ENCODE measurements at places on chromosomes 6 and 20.

DNA sequence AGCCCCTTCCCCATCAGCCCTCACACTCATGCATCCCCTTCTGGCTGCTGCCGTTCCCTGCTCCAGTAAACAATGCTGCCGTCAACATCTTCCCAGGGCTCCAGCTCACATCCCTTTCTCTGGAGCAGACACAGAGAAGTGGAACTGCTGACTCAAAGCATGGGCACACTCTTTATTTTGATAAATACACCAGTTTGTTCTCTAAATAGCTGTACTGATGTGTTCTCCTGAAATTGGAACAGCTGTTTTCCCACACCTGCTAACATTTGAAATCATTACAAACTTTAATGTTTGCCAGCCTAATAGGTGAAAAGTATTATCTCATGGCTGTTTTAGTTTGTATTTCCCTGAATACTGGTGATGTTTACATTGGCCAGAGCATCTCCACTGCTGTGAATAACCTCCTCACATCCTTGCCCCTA lies 102.1 kb upstream of the NXT1 start:
- H3K27me3 ChIP-seq = peaks cover 4% of the 10 kb centered on the region
- no peak overlapping the region for H3K27ac ChIP-seq
- no peak overlapping the region for H3K4me3 ChIP-seq

DNA sequence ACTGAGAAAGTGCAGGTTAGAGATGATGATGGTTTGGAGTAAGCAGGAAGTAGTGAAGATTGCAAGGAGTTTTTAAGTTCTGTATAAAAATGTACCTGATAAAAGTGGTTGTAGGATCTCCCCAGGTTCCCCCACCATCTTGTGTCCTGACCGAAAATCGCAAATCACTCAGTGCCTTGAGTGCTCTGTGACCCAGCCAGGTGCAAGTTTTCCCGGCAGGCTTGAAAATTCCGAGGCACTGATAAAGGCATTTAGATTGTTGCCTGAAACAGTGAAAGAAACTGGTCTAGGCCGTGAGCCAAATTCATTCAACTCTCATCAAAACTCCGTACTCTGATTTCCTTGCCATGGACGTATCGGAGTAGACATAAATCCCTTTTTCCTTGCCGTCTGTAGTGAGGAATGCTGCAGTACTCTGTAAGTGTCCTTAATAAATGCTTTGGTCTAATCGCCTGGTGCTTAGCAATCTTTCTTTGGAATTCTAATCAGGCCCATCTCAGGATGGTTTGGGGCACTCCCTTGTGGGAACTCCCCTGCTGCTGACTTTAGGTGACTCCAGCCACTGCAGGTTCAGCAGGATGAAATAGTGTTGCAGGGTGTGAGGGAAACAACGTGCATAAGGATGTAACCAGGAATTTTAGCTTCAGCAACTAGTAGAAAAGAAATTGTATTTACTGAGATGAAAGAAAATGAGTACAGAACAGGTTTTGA lies 1199.8 kb upstream of the MAP3K7 start:
- H3K36me3 ChIP-seq = no peaks in the 10 kb centered on the region
- H3K4me3 ChIP-seq = no peak overlapping the region
- no peak for DNase-seq
- no peak overlapping the region for H3K27ac ChIP-seq
- no peaks in the 10 kb centered on the region for H3K27me3 ChIP-seq
- H3K4me1 ChIP-seq = no peaks in the 10 kb centered on the region

DNA sequence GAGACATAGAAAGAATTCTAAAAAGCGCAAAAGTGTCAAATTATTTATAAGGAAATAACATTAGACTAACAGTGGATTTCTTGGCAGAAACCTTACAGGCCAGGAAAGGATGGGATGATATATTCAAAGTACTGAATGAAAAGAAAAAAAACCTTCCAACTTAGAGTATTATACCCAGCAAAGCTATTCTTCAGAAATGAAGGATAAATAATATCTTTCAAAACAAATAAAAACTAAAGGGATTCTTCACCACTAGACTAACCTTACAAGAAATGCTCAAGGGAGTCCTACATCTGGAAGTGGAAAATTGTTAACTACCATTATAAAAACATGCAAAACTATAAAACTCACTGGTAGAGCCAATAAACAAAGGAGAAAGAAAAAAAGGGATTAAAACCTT lies 65.8 kb downstream of the SLC22A2 start:
- peaks cover 3% of the 10 kb centered on the region for H3K27me3 ChIP-seq
- peaks cover 2% of the 10 kb centered on the region for H3K36me3 ChIP-seq
- no peak overlapping the region for H3K27ac ChIP-seq

GRCh38 chr20:1491281-1491840 lies at the start of gene SIRPB2:
Gene SIRPB2, minus strand, starts transcription at chr20:1491420. Its CDS starts 61 bp downstream, at chr20:1491359.
- no peak within 1 kb of the TSS for H3K4me3 ChIP-seq
- DNase-seq = no peak
- peaks cover 8% of the 10 kb centered on the region for H3K27me3 ChIP-seq
- no peaks in the 10 kb centered on the region for H3K36me3 ChIP-seq

GRCh38 chr6:105797286-105797979 lies 288.7 kb upstream of the PRDM1 start:
- no peak for DNase-seq
- H3K36me3 ChIP-seq = no peaks in the 10 kb centered on the region
- H3K27me3 ChIP-seq = no peaks in the 10 kb centered on the region
- H3K27ac ChIP-seq = no peak overlapping the region
- H3K4me3 ChIP-seq = no peak overlapping the region
- peaks cover 10% of the 10 kb centered on the region for H3K4me1 ChIP-seq

DNA sequence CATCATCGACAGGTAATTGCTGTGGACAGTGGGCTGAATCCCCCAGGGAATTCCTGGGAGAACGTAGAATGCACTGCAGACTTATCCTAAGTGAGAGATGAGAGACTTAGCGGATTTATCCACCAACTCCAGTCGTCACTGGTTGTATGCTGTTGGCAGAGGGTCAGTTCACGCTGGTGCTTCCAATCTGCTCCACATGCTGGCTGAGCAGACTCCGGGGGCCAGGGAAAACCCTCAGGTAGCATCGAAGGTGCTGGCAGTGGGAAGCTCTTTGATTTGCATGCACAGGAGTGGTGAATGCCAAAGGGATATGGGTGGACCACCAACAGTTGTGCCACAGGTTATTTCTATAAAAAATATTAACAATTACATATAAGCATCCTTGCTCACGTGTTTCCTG lies 20.2 kb downstream of the TTLL9 start:
- no peak for DNase-seq
- H3K4me1 ChIP-seq = peaks cover 9% of the 10 kb centered on the region
- no peak overlapping the region for H3K27ac ChIP-seq
- H3K27me3 ChIP-seq = no peaks in the 10 kb centered on the region
- no peaks in the 10 kb centered on the region for H3K36me3 ChIP-seq
- H3K4me3 ChIP-seq = no peak overlapping the region
